ENCODE measurements at places on chromosomes 12 and 14.

DNA sequence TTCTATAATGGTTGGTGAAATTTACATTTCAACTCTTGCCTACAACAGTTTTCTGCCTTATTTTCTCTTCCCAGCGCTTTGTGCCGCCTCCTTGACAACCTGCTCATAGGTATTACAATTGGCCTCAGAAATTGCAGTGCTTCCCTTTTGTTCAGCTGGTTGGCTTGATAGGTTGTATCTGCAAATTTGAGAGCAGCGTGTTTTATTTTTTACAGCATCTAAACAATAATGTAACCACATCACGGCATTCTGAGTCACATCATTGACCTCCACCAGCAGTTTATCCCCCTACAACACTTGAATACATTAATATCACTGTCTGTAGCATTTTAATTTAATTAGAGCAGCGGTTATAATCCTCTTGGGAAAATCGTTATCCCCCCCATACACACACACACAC, 99.4 kb downstream of the ETV6 start:
- DNase-seq, result no peak

DNA sequence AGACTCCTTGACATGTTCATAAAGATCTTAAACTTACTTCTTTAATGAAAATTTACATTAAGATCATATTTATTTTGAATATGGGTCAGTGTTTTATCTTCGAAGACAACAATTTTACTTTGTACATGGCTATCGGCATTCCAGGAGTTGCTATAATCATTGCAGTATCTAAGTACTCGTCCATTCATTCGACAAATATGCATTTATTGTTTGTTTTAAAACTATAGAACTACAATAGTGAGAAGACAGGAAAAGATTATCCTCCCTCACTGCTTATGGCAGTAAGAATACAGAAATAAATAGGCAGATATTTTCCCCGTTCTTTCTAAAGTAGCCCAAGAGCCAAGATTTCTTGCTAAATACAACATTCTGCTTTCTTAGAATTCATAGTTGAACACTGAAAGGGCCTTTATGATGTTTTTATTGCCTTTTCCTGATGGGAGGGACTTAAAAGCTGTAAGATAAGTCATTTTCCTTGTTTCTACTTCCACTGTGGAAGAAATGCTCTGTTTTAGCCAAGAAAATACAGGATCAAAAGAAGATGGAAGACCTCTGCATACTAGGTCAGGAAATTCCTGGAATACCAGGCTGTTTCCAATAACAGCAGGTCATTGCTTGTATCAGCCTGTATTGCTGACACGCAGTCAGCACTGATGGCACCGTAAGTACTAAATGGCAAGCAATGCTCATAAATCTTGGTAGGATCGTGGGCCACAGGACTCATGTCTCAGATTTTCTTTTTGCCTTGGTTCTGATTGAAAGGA, 521.0 kb upstream of the ATP2B1 start:
- DNase-seq, result no peak

DNA sequence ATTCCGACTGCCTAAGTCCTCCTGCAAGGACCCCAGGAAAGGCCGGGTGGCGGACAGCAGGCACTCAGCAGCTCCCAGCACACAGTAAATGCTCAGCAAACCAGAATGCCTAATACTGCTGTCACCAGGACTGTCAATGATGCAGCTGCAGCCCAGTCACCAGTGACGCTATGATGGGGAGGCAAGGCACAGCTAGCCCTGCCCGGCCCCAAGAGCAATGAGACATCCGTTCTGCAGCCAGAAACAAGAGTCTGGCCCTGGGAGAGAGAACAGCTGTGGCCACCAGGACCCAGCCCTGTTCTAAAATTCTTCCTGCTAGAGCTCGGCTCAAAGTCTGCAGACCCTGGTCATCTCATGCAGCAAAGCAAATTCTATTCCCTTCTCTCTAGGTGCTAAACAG, 69.8 kb downstream of the NCOR2 start:
- DNase-seq, result no peak

DNA sequence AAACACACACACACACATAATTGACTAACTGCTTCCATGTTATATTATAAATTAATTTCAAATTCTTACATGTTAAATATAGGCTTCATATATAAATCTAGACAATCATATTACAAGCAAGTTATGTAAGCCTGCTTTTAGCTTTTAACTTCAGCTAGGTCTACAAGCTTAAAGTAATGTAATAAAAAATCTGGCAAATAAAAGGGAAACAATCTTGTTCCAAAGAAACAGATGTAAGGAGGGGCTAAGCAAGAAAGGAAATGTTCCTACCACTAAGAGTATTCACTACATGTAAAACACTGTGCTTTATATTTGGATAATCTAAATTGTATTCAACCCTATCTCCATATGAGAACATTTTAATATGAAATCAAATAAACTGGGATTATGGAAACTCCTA, 110.4 kb downstream of the SLC6A15 start:
- no peak for DNase-seq

DNA sequence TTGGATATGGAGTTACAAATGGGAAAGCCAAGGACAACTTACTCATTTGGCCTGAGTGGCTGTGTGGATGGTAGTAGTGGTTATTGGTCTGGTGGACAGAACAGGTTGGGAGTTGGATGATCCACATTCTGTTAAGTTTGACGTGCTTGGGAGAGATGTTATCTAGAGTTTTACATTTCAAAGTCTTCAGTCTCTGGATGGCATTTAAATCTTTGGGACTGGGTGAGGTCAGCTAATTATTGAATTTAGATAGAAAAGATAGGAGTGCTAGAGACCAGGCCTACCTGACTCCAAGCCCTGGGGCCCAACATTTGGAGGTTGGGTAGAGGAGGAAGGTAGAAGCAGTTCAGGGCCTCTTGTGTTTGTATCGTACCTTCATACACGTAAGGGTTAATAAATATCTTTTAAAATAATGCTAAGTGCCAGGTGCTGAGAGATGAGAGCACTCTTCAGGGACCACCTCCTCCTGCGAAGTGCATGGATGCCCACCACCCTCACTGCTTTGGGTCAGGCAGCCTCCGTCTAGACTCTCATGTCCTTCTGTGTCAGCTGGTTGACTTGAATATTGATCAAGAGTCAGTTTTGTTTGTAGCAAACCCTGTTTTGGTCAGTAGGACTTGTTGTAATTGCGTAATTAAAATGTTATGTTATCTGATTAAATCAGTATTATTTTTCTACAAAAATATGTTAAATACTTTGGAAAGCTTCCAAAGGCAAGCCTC, 460.4 kb upstream of the RGS6 start:
- no peak for DNase-seq

DNA sequence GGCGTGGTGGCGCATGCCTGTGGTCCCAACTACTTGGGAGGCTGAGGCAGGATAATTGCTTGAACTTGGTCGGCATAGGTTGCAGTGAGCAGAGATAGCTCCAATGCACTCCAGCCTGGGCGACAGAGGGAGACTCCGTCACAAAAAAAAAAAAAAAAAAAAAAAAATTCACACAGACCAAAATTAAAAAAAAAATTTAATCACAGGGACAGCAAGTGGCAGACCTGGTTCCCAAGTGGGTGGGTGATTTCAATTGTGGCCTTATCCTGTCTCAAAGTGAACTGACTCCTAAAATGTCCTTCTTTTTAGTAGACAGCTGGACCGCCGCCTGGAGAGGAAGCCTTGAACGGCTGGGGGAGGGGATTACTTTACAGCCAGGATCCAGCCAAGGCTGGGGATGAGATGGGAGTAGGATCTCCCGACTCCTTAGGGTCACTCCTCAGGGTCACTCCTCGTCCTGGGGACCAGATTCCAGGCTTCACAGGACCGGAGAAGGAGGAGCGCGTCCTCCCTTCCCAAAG, 1.5 kb upstream of the KCNH3 start:
- no peak for DNase-seq

GRCh38 chr12:41604830-41605229, 416.7 kb downstream of the PDZRN4 start:
- no peak for DNase-seq

DNA sequence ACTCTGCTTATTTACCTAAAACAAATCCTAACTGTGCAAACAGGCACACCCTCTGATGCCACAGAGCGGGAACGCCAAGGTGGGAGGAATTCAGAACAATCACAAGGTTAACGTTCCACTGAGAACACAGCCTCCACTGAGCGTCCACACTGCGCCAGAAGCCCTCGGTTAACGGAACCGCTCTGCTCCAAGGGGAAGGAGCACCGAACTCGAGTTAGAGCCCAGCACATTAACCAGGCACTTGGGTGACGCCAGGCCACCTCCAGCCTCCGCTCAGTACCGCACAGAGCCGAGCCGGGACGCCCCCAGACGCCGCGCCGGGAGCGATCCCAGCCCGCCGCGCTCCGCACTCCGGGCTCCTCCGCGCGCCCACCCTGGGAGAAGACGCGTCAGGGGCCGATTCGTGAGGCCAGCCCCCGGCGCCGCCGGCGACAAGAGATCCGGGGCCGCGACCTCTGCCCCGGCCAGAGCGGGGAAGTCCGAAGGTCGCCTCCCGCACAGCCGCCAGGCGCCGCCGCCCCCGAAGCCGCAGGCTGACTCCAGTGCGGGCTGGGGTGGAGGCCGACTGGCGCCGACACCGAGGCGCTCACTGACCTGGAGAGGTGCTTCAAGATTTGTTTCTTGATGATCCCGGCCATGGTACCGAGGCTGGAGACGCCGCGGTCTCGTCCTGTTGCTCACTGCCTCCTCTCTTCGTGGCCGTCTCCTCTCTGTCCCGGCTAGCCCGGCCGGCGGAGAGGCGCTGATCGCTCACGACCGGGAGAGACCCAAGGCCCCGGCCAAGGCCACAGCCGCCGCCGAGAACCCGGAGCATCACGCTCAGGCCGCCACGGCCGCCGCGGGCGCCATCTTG, 450 bp downstream of the BLTP3B start:
- no peak for DNase-seq

DNA sequence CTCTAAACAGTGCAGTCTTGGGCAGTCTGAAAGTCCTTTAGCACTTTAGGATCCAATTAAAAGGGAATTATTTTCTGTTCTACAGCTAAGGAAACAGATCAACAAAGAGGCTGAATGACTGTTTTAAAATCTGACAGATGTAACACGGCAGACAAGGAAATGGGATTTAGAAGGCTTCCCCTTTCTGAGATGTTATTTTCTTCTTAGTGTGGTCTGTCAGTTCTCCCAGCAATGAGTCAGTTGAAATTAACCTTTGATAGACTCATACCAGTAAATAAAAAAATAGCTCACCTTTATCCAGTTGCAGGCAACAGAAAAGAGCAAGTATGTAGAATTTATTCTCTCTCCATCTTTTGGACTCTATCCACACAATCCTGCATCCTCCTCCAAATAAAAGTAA, 98.1 kb downstream of the NEDD1 start:
- no peak for DNase-seq

- DNase-seq, result no peak
Observed at GRCh38 chr12:60263161-60263560, 667.3 kb downstream of the SLC16A7 start.

DNA sequence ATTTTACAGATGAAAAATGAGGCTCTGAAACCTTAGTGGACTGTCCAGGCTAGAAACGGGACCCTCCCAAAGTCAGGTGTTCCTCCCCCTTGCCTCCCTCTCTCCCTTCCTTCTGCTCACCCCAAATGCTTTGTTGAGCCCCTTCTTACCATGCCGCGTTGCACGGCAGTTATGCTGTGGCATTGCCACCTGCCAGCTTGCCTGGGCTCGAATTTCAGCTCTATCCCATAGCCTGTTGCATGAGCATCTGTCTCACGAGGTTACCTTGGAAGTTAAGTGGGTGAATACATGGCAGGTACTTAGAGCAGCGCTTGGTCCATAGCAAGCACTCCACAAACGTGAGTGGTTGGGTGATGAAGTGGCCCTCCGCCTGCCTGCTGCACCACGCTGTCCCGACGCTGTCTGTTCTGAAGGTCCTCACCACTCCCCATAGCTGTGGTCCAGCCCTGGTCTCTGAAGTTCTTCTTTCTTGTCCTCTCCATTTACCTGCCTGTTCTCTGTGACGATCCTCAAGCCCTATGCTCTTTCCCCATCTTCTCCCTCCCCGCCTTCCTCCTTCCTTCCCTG, 269.9 kb downstream of the CACNA1C start:
- DNase-seq, result no peak

- no peak for DNase-seq
Observed at GRCh38 chr14:31057701-31058364, 31.7 kb upstream of the STRN3 start.

DNA sequence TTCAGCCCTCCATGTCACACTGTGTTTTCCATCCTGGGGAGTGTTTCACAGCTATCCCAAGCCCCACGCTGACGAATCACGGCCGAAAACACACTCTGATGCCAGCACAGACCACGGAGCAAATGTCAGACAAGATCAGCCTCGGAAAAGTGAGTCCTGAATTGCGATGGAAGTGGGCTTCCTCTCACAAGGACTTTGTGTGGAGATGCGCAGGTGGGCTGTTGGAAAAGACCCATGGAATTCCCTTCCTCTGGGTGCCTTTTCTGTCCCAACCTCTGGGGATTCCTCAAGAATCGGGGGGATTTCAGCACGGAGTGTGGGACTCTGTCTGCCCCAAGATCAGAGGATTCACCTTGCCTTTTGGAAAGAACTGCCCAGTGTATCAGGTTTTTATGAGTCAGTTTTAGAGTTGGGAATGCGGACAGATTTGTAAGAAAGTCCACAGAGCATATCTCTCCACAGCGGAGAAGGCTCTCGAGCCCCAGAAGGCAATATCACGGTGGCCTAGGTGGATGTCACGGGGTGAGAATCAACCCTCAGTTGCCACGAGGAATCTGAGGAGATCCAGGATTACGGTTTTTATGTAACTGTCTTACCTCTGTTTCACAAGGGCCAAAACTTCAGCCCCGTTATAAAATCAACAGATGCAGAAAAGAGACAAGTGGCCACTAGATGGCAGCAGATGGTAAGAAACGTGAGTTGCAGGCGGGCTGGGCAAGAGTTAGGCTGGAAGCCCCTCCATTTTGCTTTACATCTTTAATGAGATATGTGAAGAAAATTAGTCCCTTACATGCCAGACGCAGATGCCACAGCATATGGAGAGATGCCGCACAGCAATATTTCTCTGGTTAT, 201.9 kb downstream of the DAD1 start:
- DNase-seq, result peak; percentile 52

- DNase-seq, result no peak
Observed at GRCh38 chr14:31270196-31270772, 62.7 kb upstream of the HECTD1 start.
